ENCODE measurements at places on chromosomes 3 and 15.
A peak's percentile ranks its signal among the peaks of the same experiment; 100 is the strongest.

DNA sequence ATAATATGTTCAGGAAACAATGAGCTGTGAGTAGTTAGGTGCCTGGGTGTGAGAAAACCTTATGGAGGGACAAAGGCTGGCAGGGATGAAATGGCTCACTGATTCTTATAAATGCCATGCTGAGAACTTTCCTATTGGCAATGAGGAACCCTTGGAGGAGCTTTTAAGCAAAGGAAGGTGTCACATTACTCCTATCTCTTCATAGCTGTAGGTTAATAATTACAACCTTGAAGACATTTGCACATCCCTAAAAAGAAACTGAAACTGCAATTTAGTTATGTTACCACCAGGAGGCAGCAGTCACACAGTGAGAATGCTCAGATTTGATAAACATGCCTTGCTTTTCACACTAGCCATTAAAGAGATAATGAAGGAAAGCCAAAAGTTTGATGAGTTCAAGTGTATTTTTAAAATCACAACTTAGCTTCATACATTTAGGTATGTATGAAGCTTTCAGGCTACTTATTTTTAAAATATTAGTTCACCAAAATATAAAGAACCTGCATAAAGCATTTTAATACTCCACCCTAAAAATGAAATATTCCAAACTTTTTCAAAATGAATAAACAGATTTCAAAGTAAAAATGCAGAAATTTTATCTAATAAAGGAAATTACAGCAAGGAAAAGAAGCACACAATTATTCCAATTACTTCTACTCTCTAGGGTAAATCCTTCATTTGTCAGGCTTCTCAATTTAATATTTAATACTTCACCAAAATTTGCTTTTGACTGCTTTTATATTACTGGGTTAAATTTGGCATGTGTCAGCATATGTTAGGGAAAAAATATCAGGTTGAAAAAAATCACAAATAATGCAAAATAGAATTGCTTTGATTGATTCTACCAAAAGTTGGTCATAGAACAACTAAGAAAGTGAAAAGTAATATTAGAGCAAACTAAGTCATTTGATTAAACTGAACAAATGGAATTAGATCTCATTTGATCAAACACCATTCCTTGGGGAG is 136.9 kb upstream of the SLC2A2 start:
- H3K4me3 ChIP-seq: no peak overlapping the region
- no peaks in the 10 kb centered on the region for H3K27me3 ChIP-seq
- H3K36me3 ChIP-seq: no peaks in the 10 kb centered on the region
- H3K27ac ChIP-seq: no peak overlapping the region
- no peak for DNase-seq

GRCh38 chr3:129308636-129309035 is 30.0 kb downstream of the HMCES start:
- no peak overlapping the region for H3K4me3 ChIP-seq
- no peak for DNase-seq
- H3K27me3 ChIP-seq: no peaks in the 10 kb centered on the region
- no peaks in the 10 kb centered on the region for H3K4me1 ChIP-seq
- no peak overlapping the region for H3K27ac ChIP-seq

DNA sequence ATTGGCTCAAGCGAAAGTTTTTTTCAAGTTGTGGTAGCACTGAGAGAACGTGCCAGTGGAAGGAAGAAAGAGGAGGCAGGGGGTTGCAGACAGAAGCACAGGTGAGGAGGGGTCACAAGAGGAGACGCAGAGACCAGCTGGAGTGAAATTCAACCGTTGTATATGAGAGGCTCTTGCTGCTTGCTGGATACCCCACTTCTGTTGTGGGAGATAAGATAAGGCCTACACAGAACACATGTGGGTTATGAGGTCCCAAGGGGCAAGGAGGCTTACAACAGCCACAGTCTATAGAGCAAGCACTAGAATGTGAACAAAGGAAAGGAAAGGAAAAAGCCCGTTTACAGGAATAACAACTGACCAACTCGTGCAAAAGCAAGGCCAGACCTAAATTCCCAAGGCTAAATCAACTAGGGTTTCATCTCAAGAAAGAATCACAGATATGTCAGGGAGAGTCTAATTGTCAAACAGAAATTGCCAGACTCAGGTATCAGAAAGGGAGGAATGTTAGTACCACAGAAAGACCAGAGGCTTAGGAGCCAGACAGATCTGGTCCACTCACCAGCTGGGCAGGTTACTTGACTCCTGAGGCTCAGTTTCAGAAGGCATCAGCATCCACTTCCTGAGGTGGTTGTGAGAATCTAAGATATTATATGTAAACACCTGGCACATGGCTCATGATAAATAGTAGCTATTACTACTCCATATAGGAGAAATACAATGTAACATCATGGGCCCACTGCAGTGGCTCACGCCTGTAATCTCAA is 60.9 kb downstream of the MSL2 start:
- H3K36me3 ChIP-seq: no peaks in the 10 kb centered on the region
- no peak for DNase-seq
- H3K27ac ChIP-seq: no peak overlapping the region
- H3K4me1 ChIP-seq: no peaks in the 10 kb centered on the region

- no peaks in the 10 kb centered on the region for H3K36me3 ChIP-seq
- peak overlapping the region; percentile 25 for H3K27ac ChIP-seq
- H3K4me3 ChIP-seq: no peak overlapping the region
- no peaks in the 10 kb centered on the region for H3K27me3 ChIP-seq
- no peak for DNase-seq
These were observed 417.1 kb downstream of the RBMS3 start for GRCh38 chr3:29697989-29698388.

GRCh38 chr15:59300618-59301139 is 72.0 kb downstream of the MYO1E start:
- no peaks in the 10 kb centered on the region for H3K36me3 ChIP-seq
- no peaks in the 10 kb centered on the region for H3K27me3 ChIP-seq
- H3K4me3 ChIP-seq: no peak overlapping the region
- peak overlapping the region; percentile 56 for H3K27ac ChIP-seq
- DNase-seq: no peak

DNA sequence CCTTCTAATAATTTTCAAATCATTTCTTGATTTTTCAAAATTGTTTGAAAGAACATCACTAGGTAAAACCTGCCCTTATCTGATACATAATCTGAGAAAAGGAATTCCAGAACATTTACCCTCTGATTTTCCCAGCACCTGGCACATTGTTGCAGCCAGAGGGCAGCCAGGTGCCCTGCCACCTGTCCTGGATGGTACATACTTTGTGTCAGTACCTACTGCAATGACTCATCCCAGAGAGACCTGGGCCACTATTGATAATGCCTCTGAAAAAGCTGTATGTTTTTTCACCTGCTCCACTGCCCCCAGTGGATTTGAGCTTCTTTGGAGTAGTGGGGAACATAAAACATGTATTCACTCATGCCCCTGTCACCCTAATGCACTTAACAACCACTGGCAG is 648.9 kb upstream of the GBE1 start:
- no peaks in the 10 kb centered on the region for H3K4me1 ChIP-seq
- no peak for DNase-seq
- H3K27ac ChIP-seq: no peak overlapping the region
- H3K27me3 ChIP-seq: no peaks in the 10 kb centered on the region
- no peak overlapping the region for H3K4me3 ChIP-seq

DNA sequence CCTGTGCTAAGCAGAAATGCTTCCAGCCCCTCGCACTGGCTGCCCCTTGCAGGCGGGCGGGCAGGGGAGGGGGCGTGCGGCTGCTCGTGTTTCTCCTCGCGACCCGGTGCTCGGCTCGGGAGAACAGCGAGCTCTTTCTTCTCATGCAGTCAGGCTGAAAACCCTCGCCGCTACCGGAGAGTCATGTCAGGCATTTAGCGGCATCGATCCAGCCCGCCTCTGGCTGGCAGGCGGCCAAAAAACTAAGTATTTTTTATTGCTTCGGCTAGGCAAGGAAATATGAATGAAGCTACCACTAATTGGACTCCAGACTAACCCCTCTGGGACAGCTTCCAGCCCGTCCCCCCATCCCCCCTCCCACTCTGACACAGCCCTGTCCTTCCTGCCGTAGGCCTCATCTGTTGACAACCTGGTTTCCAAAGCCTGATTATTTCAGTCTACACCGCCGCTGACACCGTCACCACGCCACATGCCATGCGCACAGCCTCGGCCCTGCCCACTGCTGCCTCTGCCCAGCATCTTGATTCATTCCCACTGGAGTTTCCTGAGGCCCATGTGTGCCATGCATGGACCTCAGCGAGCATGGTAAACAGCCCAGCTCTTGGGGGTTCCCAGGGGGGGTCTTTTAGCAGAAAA is 35.3 kb downstream of the TLE3 start:
- H3K27me3 ChIP-seq: no peaks in the 10 kb centered on the region
- H3K27ac ChIP-seq: peak overlapping the region; percentile 72
- peaks cover 12% of the 10 kb centered on the region for H3K36me3 ChIP-seq

DNA sequence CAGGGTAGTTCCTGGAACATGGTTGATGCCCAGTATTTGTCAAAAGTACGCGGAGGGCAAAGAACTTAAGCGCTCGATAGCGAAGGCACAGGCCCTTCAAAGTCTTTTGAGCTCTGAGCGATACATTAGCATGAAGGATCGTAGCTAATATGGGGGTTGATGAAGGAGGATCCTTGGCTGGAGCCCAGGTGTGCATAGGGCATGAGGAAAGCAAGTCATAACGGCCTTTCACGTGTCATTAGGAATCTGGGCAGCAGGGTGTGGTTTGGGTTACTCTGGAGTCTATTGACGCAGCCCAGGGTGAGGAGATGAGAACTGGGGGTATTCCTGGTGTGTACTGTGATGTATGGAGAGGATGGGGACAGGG is 31.7 kb downstream of the SPINK8 start:
- H3K27ac ChIP-seq: peak overlapping the region; percentile 98
- no peaks in the 10 kb centered on the region for H3K27me3 ChIP-seq
- no peaks in the 10 kb centered on the region for H3K36me3 ChIP-seq
- peak overlapping the region; percentile 90 for H3K4me3 ChIP-seq

- H3K36me3 ChIP-seq: no peaks in the 10 kb centered on the region
- H3K27ac ChIP-seq: no peak overlapping the region
- no peak overlapping the region for H3K4me3 ChIP-seq
These were observed 171.5 kb downstream of the LRTM1 start for GRCh38 chr3:54756330-54756731.

DNA sequence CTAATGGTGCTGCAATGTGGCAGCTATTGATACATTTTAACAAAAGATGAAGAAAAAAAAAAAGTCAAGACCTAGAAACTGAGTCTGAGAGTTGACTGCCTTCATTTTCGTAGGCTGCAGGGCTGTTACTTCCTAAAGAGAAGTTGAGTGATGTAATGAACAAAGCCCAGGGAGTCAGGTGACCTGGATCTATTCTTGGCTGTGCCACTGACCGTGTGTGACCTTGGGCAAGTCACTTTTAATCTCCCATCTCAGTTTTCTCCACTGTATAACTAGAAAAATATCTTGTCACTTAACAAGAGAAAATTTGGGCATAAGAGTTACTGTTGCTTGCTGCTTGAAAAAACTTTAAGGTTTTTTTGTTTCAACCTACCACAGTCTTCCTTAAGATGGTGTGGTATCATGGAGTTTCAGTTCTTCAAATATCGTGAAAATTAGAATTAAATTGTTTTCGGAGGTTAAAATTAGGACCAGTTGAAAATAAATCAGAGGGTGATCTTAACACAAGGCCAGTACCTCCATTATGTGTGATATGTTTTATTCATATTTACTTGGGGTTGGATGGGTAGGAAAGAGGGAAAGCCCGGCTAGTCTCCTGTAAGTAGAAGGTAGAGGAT is 5.8 kb downstream of the FMN1 start:
- DNase-seq: no peak
- H3K36me3 ChIP-seq: no peaks in the 10 kb centered on the region
- no peaks in the 10 kb centered on the region for H3K4me1 ChIP-seq
- H3K4me3 ChIP-seq: no peak overlapping the region
- H3K27me3 ChIP-seq: no peaks in the 10 kb centered on the region

DNA sequence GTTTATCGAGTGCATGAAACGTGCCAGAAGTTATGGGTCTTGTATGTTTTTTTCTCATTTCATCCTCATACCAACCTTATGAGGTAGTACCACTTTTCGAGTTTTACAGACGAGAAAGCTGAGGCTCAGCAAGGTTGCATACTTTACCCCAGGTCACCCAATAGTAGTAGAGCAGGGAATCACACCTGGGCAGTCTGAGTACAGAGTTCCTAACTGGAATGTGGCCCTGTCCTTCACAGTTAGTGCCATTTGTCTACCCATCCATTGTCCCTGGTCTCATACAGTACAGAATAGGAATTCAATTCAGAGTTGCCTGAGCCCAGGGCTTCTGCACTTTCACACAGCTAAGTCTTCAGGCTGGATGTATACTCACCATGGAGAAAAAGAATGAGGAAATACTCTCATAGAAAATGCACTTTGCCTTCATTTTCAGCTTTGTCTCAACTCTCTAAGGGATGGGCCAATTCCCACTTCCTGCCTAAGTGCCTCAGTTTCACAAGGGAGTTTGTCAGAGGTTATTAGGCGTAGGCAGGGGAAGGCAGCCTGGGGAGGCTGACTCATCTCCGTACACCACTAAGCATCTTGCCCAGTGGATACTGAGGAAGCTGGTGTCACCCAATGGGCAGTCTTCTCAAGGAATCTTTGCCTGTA is 93.2 kb downstream of the TMEM212 start:
- H3K27ac ChIP-seq: no peak overlapping the region
- H3K36me3 ChIP-seq: no peaks in the 10 kb centered on the region
- no peaks in the 10 kb centered on the region for H3K4me1 ChIP-seq

DNA sequence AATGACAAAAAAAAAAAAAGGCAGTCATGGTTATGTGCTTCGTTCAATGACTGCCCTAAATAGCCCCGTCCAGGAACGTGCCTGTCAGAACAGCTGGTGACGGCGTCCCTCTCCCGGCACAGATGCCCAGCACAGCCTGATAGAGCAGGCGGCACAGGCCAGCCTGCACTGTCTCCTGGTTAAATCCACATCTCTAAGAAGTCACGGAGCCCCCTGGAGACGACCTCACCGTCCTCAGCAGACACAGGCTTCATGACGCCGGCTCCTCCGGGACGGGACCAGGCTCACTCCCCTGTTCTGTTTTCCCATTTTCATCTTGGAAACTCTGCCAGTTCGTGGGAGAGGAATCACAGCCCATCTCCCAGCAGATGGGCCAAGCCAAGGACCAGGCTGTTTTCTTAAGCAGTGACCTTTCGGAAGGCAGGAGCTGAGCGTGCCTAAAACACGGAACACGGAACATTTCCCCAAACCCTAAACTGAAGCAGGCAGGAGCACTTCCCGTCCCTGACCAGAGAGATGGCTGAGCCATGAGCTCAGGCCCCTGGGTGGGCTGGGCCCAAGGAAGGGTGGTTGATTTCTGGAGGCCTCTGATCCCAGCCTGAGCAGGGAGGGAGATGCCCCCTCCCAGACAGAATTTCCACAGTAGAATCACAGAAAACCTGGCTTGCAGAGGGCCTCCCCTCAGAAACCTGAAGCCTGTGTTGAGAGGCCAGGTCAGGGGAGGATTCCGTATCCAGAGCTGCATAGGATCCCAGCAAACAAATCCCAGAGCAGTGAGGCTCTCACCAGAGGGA is 35.9 kb downstream of the ADCY5 start:
- no peaks in the 10 kb centered on the region for H3K4me1 ChIP-seq
- H3K36me3 ChIP-seq: no peaks in the 10 kb centered on the region
- peak overlapping the region; percentile 21 for H3K4me3 ChIP-seq
- DNase-seq: no peak
- peak overlapping the region; percentile 45 for H3K27ac ChIP-seq

Measured in breast epithelium (tissue), 4 donors.